ENCODE measurements at places on chromosomes 16 and 17. TPM values are rescaled to one million over a fixed set of nuclear protein-coding genes. Genes with fewer than 3 reads are reported as not detected.

DNA sequence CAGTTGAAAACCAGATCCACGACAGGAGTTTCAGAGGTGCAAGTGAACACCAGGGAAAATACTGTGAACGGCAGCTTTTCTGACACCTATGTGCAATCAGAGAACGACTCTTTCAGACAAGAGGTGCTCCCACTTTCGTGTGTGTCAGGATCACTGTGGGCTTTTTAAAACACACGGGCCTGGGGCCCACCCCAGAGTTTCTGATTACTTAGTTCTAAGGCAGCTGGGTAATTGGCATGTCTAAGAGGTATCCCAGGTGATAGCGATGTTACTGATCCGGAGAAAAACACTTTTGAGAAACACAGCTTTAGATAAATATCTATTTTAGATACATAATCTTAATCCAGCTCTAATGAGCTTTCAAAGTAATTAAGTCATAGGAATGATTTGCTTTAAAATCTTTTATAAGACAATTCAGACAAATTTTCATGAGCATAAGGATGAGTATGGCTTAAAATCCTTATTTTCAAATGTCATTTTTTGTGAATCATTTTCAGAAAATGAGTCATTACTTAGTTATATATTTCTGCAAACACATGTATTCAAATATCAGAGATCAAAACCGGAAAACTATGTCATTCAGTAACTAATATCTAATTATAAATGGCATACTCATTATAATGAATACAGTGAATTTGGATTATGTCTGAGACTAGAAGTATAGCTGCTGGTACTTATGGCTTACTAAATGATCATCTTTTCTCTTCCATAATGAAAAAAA lies 217.9 kb upstream of the PSMD7 start:
- no peak for DNase-seq

GRCh38 chr16:68351463-68351862 lies 40.6 kb downstream of the PRMT7 start:
- peak; percentile 51 for DNase-seq

GRCh38 chr16:65989861-65990604 lies 376.5 kb upstream of the CDH5 start:
- no peak for DNase-seq

DNA sequence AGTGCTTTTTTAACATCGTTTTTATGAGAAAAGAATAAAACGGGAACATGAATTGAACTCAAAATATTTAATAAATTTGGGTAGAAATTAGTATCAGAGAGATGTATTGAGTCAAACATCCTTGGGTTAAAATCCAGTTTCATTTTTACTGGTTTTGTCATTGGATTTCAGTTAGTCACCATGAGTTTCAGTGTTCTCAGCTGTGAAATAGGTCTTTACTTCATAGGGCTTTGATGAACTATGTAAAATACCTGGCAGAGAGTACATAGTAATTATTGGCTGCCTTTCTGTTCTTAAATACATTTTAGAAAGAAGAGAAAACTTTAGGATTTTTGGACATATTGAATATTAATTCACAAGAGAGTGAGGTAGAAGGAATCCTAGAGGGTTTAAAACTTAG lies 105.8 kb downstream of the TANC2 start:
- no peak for DNase-seq

GRCh38 chr16:16041196-16041892 lies 91.9 kb downstream of the ABCC1 start:
- peak; percentile 31 for DNase-seq

- DNase-seq: no peak
Observed at GRCh38 chr16:19916064-19916463, 31.4 kb upstream of the GPRC5B start.

DNA sequence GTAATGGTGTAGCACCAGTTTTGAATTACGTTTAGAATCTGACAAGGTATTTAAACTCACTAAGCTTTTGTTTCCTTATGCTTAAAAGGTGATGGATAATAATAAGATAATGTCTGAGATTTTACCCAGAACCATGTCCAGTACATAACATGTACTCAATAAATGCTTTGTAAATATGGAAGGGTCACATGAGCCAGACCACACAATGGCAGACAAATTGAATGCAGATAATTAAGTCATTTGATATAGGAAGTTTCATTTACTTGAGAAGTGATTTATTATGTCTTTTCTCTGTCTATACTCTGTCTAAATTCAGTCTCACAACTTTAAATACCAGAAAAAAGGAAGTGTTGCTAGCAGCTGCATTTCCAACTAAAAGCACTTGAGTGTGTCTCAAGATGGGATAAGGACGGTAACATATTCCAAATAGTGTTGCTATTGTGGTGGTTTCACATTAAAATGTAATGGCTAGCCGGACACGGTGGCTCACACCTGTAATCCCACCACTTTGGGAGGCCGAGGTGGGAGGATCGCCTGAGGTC lies 52.5 kb upstream of the DHX40 start:
- no peak for DNase-seq

- DNase-seq: no peak
Observed at GRCh38 chr17:32452281-32452680, 8.0 kb downstream of the PSMD11 start.

DNA sequence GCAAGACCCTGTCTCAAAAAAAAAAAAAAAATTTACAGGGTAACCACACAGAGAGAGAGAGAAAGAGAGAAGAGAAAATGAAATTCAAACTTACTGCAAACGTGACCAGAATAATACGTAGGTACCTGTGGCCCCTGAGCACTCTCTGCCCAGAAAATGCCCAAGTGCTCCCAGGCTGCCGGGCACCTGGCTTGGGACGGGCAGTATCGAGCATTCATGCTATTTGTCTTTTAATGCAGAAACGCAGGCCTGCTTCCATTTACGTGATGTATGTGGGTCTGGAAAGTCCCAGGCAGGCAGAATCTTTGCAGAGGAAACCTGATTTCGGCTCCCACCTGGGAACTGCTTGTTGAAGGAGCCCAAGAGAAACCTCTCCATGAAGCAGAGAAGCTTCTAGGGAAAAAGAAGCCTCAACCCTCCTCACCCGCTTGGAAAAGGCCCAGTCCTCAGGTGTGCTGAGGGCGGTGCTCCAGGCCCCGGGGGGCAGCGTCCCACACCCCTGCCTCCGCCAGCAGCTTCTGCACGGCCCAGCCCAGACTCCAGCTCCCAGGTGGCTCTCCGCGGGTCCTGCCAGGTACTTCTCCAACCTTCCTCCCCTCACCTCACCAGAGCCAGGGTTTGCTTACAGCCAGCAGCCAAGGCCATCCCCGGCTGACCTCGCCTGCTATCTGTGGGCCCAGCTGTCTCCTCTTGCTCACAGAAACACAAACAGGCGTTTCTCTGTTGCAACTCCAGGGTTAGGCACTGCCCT lies 14.0 kb downstream of the RPH3AL start:
- DNase-seq: peak; percentile 59

DNA sequence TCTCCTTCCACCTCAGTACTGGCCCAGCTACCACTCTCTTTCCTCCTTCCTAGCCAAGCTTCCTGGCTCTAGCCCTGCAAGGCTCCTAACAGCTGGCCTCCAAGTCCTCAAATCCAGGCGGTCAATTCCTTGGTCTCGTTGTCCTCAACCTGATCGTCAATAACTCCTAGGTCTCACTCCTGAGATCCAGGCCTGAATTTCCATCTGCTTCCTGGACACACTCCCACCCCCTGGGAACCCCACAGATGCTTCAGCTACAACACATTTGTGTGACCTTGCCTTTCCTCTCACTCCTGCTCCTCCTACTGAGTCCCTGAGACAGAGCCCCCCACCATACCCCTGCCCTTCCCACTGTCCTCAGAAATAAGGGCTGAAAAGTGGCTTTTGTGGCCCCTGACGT lies 2.3 kb downstream of the ENKD1 start:
- peak; percentile 82 for DNase-seq

DNA sequence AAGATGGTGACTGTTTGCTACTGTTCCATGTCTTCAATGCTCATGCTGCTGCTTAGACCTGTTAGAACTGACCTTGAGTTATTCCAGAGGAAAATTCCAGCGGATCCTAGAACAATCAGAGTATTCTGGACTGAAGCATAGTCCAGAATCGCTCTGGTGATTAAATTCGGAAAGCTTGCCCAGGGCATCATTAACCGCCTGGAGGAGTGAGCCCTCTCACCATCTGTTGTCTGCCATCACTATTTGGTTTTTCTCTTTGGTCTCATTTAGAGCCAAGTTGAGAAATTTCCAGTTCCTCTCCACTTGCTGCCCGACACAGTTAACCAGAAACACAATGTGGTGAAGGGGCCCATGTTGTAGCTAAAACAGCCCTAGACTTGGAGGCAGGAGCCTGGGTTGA lies 104.1 kb downstream of the BMERB1 start:
- no peak for DNase-seq

GRCh38 chr17:66630828-66631472 lies 204.0 kb upstream of the CACNG5 start:
- no peak for DNase-seq

GRCh38 chr16:82045465-82045864 lies 10.4 kb downstream of the HSD17B2 start:
- no peak for DNase-seq

- DNase-seq: no peak
Observed at GRCh38 chr17:59424331-59424730, 92.9 kb downstream of the YPEL2 start.

- no peak for DNase-seq
Observed at GRCh38 chr17:3026856-3027751, 36.3 kb downstream of the OR1D5 start.

DNA sequence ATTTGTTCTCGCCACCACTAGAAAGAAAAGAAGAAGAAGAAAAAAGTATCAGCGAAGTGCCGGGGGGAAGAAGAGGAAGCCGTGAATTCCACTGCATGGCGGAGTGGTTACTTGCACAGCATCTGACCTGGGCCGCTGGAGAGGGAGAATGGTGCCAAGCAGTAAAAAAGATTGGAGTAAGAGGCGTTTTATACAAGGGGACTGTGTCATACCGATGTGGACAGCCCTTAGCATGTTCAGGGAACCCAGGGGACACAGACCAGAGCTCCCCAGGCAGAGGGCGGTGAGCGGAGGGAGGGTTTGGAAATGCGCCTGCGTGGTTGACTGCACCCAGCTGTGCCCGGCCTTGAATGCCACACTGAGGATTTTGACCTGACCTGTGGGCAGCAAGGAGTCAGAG lies 52.8 kb downstream of the PLXDC1 start:
- peak; percentile 78 for DNase-seq

DNA sequence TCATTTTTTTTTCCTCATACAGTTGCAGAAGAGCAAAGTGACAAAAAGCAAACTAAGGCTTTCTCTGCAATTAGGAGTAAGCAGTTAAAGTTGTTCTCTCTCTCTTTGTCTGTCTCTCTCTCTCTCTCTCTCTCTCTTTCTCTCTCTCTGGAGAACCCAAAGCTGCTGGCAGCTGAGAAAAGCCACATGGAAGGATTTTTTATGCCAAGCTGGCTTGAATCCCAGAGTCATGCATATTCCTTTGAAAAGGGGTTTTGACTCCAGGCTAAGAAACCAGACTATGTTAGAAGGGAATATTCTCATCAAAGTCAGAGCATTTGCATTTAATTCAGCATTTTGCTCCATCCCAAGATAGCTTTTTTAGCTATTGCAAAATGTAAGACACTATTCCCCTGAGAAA lies 1114.2 kb upstream of the GOT2 start:
- no peak for DNase-seq

DNA sequence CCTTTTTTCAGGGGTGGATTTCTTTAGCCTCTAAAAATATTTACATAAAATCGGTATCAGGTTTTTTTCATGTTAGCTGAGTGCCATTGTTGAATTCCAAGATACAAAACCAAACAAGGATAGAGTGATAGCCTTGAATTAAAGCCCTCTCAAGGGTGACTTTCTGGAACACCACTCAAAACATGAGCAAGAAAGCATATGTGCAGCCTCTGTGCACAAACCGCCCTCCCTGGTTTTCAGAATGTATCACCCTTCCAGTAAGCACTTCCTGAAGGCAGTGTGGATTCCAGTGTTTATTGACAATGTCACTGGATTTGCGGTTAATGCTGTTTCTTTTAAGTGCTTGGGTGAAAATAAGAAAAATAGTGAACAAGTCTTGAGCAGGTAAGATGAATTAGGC lies 597.7 kb downstream of the TMEM114 start:
- DNase-seq: no peak

GRCh38 chr16:84726669-84727467 lies 27.1 kb downstream of the USP10 start:
- DNase-seq: no peak

- DNase-seq: peak; percentile 42
Observed at GRCh38 chr17:82703036-82703745, 4.7 kb upstream of the RAB40B start.

DNA sequence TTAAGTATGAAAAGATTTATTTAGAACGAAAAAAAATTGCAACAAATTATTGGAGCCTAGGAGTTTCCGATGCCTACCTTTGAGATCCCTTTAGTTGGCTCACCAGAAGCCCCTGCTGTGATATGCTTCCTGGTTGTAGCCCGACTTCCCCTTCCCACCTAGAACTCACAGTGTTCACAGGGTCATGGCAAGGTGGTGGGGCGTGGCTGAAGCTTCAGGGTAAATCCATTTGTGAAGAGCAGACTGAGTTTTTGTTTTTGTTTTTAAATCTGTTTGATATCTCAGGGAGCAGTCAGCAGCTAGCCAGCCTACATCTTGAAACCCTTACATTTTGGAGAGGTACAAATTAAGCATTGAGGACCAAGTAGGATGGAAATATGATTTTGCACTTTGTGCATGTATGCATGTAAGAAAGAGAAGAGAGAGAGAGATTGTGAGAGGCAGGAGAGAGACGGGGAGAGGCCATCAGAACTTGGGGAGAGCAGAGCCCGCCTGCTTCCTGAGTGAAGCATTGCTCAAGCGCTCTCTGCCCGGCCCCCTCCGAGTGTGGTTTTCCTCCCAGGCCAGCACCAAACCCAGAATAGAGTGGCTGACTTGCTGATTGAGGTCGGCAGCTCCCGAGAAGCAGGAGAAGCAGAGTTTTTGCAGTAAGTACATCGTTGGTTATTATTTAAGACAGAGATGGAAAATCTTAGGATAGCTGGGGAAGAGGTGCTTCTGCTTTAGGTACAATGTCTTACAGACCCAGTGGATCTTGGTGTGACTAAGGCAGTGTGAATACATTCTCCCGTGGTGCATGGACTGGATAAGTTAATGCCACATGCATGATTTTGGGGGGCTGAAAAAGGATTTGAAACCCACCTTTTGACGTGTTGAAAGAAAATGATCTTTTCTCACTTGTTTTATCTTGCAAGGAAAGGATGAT lies 64.2 kb downstream of the SPECC1 start:
- DNase-seq: peak; percentile 78

DNA sequence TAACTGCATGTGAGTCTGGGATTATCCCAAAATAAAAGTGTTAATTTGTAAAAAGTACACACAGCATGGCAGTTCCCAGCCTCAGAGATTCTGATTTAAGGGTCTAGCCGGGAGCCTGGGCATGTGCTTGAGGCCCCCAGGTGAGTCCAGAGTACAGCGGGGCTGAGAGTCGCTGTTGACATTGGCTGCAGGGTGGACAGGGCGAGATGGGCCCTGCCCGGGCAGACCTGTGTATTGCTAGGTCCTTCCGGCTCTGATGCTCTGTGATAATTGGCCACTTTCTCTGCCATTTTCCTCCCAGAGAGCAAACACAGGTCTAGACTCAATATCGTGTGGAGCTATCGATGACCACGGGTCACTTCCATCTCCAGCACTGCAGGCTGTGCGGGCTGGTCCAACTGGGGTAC lies 73.6 kb downstream of the ABCC6 start:
- DNase-seq: no peak

Gene KRTAP1-1
- 2.4 TPM for total RNA-seq

Gene UBALD1
- total RNA-seq: 9.4 TPM

Gene ANKRD13B
- 18.5 TPM for total RNA-seq

Gene ZKSCAN2
- 8.0 TPM for total RNA-seq

Gene CHST4
- not detected for total RNA-seq

Gene CRYM
- 4.1 TPM for total RNA-seq

Gene UMOD
- not detected for total RNA-seq

Gene DHRS11
- 3.3 TPM for total RNA-seq

Gene ABCA10
- 1.8 TPM for total RNA-seq

Gene EIF5A
- total RNA-seq: 436 TPM

Gene TVP23A
- not detected for total RNA-seq

Gene CTDNEP1
- total RNA-seq: 29.8 TPM

Gene SLC35G6
- total RNA-seq: not detected

Gene ATP2C2
- not detected for total RNA-seq
